Panc1 (cell line): ENCODE measurements at places on chromosomes 3 and 15. TPM values are rescaled to one million over a fixed set of nuclear protein-coding genes. Genes with fewer than 3 reads are reported as not detected.

ANKRD34C gene
- not detected for total RNA-seq

GADL1 gene
- total RNA-seq, result not detected

- DNase-seq, result no peak
These were observed 2.7 kb downstream of the RPL22L1 start for GRCh38 chr3:170867143-170867937.

- no peak for DNase-seq
These were observed 9.7 kb upstream of the GNB5 start for GRCh38 chr15:52200831-52201365.

- DNase-seq, result no peak
These were observed 2.3 kb upstream of the INSYN1 start for GRCh38 chr15:73755481-73755880.

DNA sequence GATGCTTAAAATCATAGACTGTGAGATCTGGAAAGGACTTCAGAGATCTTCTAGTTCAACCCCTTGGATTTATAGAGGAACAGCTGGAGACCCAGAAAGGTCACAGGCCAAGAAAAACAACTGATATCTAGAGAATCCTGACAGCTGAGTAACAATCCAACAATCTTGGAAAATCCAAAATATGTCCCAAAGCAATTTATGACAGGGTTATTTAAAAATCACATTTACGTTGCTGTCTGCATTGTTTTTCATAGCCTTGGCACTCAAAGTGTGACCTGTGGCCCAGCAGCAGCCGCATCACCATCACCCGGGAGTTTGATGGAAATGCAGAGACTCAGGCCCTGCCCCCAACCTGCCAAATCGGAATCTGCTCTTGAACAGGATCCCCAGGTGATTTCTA lies 78.8 kb downstream of the FBN1 start:
- no peak for DNase-seq

- DNase-seq, result no peak
These were observed 116.7 kb upstream of the PLCL2 start for GRCh38 chr3:16768014-16768413.

DNA sequence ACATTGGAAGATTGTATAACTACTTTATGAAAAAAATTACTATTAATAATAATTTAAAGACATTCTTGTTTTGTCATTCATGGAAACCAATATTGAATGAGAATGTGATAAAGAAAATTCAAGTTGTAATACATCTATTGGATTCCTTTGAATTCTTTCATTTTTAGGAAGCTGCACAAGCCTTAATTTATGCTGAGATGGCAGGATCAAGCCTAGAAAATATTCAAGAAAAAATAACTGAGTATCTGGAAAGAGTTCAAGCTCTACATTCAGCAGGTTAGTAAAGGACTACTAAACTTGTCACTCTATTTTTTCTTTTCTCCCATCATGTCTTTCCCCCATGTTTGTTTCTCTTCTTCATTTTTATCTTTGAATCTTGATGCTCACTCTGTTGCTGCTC lies 5.9 kb downstream of the CAPN7 start:
- no peak for DNase-seq

DNA sequence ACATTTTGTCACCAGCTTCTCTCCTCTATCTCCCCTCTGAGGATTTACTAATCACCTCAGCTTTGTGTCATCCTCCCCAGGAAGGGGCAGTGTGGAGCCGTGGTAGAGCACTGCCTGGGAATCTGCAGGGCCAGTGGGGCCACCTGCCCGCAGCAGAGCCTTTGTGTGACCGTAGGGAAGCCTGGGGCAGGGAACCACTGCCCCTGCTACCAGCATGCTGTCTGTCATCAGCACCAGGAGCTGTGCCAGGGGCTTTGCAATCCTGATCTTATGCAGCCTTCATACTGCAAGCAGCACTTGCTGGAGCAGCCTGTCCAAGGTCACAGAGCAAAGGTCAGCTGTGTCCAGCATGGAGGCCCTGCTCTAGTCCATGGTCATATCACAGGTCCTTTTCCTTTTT lies 170.2 kb upstream of the IL12A start:
- DNase-seq, result no peak
